Muscle of leg (tissue), 16 donors: ENCODE measurements at places on chromosomes 6 and 20.

DNA sequence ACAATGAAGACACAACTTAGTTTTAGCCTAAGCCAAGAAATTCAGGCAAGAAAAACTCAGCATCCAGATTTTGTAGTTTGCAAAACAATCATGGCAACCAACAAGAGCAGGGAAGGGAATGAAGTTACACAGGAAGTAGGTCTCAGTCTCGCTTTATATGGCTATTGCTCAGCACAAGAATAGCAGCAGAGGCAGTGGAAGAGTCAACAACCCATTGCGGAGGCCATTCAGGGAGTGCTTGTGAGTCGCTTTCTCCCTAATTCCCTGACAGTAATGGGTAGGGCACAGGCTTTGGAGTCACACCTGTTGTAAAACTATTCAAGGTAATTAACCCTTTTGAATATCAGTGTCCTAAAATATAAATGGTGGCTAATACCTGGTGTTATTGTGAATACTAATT lies 238.5 kb downstream of the HDGFL1 start:
- DNase-seq: no peak

GRCh38 chr6:107386340-107386739 lies 73.0 kb downstream of the PDSS2 start:
- DNase-seq: no peak

DNA sequence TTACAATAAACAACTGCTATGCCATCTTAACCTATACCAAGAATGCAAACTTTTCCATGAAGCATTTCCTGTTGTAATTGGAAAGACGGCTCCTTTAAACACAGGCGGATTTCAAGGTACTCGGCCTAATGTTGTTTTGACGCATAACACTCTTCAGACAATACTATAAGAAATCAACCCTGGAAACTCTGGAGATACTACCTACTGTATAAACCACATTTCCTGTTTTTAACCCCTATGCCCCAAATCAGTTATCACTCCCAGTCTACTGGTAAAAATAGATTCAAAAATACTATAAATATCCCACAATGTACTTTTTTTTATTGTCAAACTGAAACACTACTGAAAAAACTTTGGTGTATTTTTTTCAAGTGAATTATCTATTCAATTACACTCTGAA lies 118.1 kb downstream of the IRF4 start:
- no peak for DNase-seq

GRCh38 chr6:137903933-137904821 lies 37.1 kb downstream of the TNFAIP3 start:
- DNase-seq: no peak

GRCh38 chr6:73679009-73679408 lies 17.0 kb upstream of the CD109 start:
- no peak for DNase-seq

GRCh38 chr6:11198663-11199603 lies 33.5 kb downstream of the NEDD9 start:
- DNase-seq: no peak

DNA sequence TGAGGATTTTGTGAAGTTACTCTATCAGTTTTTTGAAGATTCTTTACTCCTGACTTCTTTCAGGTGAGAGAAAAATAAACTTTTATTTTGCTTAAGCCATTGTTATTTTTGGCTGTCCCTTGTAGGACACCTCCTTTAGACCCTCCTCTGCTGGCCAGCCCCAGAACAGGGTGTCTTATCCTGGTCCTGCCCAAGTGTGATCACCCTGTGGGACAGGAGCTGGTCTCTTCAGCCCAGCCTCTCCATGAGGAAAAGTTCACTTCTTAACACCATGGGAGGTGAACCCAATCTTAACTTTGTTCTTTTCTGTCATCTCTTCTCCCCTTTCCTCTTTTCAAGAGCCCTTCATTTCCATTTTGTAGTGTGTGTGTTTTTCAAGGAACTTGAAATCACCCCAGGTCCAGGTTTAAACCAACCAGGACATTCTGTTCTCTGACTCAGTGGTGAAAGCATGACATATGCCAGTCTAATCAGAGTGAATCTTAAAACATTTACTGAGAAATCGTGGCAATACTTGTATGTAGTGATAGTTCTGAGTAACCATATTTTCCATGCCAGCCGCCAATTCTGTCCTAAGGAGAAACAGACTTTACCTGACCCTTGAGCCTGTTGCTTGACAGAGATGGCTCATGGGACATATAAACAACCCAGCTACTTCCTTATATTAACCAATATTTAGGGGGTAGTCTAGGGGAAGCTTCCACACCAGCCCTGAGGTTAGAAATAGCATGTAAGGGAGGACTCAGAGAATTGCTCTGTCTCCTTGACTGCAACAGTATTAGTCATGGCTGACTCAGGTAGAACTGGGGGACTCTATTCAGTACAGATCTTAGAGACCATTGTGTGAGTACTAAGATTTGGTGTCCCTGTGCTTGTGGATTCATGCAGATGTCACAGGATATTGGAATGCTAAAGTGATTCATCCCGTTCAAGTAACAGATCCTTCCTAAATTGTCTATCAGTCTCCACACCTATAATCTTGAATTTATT lies 48.8 kb downstream of the FLRT3 start:
- no peak for DNase-seq
